Activated CD4-positive, alpha-beta memory T cell treated with anti-CD3 and anti-CD28 coated beads, Interleukin-2, amount 10 ng/mL, durations not matched to agents 7 days and 5 days (primary cell): ENCODE measurements at places on chromosomes 1 and 21. TPM values are rescaled to one million over a fixed set of nuclear protein-coding genes. Genes with fewer than 3 reads are reported as not detected.

KIF26B gene
- not detected for total RNA-seq

GJB3 gene
- total RNA-seq = not detected

GPR3 gene
- total RNA-seq = 0.65 TPM

GRCh38 chr1:39650431-39650830, 11.0 kb upstream of the HEYL start:
- H3K4me1 ChIP-seq = peaks cover 8% of the 10 kb centered on the region
- no peak overlapping the region for H3K27ac ChIP-seq
- DNase-seq = no peak
- peaks cover 7% of the 10 kb centered on the region for H3K27me3 ChIP-seq
- no peaks in the 10 kb centered on the region for H3K36me3 ChIP-seq

DNA sequence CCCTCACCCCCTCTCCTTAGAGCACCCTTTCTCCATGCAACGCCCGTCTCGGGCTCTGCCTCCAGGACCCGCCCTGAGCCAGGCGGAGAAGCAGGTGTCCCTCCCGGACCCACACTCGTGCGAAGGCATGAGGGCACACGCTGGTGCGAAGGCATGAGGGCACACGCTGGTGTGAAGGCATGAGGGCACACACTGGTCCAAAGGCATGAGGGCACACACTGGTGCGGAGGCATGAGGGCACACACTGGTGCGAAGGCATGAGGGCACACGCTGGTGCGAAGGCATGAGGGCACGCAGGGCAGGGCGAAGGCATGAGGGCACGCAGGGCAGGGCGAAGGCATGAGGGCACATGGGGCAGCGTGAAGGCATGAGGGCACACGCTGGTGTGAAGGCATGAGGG, 5.8 kb upstream of the TMEM52 start:
- H3K4me1 ChIP-seq = no peaks in the 10 kb centered on the region
- H3K27ac ChIP-seq = no peak overlapping the region
- DNase-seq = no peak

DNA sequence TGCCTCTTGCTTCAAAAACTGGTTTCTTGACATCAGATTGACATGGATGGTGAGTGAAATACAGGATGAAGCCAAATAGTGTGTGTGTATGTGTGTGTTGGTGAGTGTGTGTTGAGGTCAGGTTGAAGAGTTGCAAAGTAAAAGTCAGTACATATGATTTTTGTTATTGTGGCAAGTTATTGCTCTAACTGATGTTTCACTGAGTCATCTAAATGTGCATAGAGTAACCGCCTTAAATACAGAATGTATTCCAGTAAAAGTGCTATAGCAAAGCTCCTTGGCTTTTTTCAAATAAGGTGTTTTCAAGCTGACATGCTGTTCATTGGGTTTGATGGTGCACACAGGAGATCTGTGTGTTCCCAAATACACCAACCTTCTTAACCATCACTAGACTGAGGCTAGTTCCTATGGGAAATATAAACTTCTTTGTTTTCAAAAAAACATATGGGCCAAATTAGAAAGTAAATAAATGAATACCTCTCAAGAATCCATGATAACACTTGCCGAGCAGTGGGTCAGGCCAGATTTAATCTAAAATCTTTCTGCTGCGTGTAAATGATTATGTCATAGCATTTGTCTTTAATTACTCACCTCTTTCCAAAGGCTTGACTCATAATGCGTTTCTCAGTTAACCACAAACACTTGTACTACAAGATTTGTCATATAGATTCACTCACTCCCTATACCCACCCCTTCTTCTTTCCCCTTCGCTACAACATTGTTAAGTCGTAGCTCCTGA, 151.1 kb downstream of the LYPLAL1 start:
- no peaks in the 10 kb centered on the region for H3K36me3 ChIP-seq
- H3K27me3 ChIP-seq = peaks cover 16% of the 10 kb centered on the region
- H3K27ac ChIP-seq = no peak overlapping the region

GRCh38 chr21:34632498-34632897, 17.6 kb upstream of the RCAN1 start:
- H3K36me3 ChIP-seq = no peaks in the 10 kb centered on the region
- H3K4me1 ChIP-seq = peaks cover 1% of the 10 kb centered on the region
- H3K27me3 ChIP-seq = peaks cover 17% of the 10 kb centered on the region
- no peak overlapping the region for H3K27ac ChIP-seq
- no peak for DNase-seq

DNA sequence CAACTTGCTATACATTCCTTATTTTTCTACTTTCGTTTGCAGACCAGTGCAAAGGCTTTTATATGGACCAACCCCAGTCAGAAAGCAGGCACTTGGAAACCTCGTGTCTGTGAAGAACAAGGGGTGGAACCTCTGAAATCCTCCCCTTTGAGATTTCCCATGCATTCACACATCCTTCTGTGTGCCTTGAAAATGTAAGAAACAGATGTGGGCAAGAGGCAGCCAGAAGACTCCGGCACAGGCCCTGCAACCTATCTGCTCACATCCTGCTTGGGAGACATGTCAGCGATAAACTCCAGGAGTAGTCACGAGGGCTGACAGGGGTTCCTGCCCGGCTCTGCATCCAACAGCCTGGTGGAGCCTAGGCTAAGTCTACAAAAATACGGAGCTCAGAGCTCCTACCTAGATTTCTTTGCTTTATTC, 42.5 kb downstream of the ETS2 start:
- no peaks in the 10 kb centered on the region for H3K27me3 ChIP-seq
- DNase-seq = no peak
- H3K27ac ChIP-seq = no peak overlapping the region
